ENCODE measurements at places on chromosomes 4 and X.

- DNase-seq: peak; percentile 79
These were observed at the start of the genes HMGN5 and SH3BGRL for GRCh38 chrX:81201671-81202455. Gene HMGN5 (minus strand): TSS chrX:81201913. CDS start chrX:81121549, 80,364 bp downstream. Gene SH3BGRL (plus strand): TSS chrX:81202102. CDS start chrX:81202201, 99 bp downstream.

GRCh38 chr4:184666670-184667069, 17.1 kb downstream of the PRIMPOL start:
- DNase-seq: no peak

- no peak for DNase-seq
These were observed 15.5 kb upstream of the HSD17B10 start for GRCh38 chrX:53449632-53450031.

- no peak for DNase-seq
These were observed 13.2 kb downstream of the IQSEC2 start for GRCh38 chrX:53268173-53268572.

- no peak for DNase-seq
These were observed 32.1 kb upstream of the RAB9B start for GRCh38 chrX:103864149-103864548.

- DNase-seq: no peak
These were observed 11.2 kb downstream of the ARX start for GRCh38 chrX:25004485-25005032.

GRCh38 chr4:109730619-109731545, 1.0 kb upstream of the PLA2G12A start:
- no peak for DNase-seq

- no peak for DNase-seq
These were observed 16.8 kb upstream of the TBC1D14 start for GRCh38 chr4:6892909-6893202.

- peak; percentile 13 for DNase-seq
These were observed 7.4 kb downstream of the HTT-AS start for GRCh38 chr4:3066836-3067400.

GRCh38 chr4:75099321-75099720, 166.4 kb downstream of the PARM1 start:
- DNase-seq: no peak

- DNase-seq: no peak
These were observed 197.2 kb upstream of the VCX3A start for GRCh38 chrX:6732101-6732500.

DNA sequence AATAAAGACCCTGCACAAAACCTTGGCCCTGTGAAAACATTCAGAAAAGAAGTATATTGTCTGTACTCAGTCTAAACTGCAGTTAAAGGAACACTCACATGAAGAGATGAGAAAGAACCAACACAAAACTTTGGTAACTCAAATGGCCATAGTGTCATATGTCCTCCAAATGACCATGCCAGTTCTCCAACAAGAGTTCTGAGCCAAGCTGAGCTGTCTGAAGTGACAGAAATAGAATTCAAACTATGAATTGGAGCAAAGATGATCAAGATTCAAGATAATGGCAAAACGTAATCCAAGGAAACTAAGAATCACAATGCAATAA, 739.3 kb upstream of the NDST4 start:
- no peak for DNase-seq

DNA sequence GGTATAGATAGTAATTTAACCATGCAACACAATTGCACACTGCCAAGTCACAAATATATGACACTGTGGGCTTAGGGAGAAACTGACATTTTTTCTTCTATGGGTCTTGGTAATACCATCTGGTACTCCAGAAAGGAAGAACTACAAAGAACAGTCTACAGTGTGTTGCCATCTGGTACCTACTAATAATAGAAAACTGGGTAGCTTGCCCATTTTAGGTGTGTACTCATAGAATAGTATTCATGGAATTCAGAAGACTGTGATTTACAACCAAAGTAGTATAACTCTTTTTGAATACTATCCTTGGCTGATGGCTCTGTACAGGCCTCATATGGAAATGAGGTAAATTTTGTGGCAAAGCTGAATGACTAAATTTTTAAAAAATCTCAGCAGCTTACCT, 132.6 kb upstream of the RPS6KA6 start:
- DNase-seq: no peak

DNA sequence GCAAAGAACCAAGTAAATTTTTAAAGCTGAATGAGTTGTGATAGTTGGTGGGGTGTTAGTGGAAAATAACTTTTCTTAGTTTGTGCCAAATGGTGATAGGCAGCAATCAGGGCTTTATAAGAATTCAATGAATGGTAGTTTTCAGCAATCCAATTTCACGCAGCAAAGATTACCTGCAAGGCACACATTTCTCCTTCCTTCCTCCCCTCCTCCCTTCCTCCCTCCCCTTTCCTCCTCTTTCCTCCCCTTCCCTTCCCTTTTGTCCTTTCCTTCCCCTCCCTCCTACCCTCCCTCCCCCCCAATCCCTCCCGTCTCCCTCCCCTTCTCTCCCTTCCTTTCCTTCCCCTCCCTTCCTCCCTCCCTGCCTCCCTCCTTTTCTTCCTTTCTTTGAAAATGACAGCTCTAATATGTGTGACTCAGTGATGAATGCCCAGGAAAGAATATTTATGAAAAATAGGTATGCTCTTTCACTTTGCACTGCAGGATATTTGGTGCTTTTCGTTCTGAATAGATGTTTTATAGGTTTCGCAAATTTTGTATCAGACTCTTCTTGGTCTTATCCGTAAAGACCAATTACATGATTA, 168.1 kb downstream of the BMPR1B start:
- DNase-seq: no peak

DNA sequence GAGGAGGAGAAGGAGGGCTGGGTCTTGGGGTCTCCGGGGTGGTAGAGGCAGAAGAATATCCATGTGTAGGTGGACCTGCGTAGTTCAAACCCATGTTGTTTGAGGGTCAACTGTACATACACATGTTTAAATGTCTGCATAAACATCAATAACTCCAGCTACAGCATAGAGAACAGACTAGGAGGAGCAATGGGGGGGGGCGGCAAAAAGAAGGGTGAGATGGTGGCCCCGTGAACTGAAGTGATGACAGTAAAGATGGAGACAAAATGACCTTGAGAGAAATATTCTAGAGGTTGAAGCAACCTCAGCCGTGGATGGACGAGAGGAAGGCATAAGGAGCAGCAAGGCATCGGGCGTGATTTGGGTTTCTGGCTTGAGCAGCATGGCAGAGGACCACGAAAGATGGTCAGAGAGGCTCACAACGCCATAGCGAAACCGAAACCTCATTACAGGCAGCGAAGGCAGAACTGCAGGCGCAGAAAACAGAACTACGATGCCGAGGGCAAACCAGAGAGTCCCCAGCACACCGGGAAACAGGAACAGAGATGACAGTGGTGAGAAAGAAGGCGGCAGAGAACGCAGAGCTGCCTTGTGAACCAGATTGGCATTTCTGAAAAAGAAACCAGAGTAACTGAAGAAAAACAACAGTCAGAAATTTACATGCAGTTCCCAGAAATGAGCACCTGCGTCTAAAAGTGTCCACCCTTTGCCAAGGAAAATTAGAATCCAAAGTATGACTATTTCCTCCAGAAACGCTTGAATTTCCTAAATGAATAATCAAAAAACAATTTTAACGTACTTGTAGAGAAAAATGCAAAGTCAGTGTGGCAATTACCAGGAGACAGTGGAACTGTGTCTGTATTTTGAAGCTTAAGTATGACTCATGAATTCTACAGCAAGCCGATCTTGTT, 50.3 kb upstream of the ENPP6 start:
- DNase-seq: peak; percentile 75

GRCh38 chrX:94551831-94552230, 877.8 kb downstream of the FAM133A start:
- DNase-seq: no peak

DNA sequence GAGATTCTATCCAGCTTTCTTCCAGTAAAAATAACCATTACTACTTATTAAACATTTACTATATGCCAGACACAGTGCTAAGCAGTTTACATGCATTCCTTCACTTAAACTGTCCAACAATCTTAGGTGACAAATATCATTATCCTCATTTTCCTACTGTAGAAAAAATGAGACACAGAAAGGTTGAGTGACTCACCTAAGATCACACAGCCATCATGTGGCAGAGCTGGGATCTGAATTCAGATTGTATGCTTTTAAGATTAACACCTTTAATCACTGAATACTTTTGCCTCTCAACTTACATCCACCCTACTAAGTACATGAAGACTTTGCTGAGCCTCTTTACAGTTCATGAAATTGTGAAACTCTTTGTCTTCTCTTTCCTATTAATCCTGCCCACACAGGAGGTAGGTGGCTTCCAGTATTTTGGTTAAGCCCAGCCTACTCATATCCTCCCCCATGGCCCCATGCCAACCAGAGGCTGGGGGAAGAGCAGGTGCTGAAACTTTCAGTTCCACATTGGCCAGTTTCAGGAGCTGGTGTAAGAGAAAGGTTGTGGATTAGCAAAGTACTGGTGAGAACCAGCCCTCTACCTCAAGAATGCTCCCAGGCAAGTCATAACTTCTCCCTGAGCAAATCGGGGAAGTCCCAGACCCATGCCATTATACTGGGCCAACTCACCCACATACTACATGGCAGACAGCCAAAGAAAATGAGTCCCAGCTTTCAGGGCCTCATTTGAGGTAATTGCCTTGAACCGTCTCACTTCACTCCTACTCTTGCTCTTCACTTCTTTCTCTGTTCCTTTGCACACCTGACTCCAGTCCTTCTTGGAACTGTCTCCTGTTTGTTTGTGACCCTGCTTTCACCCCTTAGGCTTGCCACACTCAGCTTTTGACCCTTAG, 211.1 kb downstream of the GUCY2F start:
- no peak for DNase-seq

- DNase-seq: no peak
These were observed 234.1 kb downstream of the AFAP1 start for GRCh38 chr4:7705593-7705992.

GRCh38 chrX:118212817-118213183, 96.2 kb upstream of the KLHL13 start:
- no peak for DNase-seq

- DNase-seq: no peak
These were observed 549 bp upstream of the GLRB start for GRCh38 chr4:157075401-157075800.

- DNase-seq: no peak
These were observed 46.8 kb upstream of the NDST3 start for GRCh38 chr4:117987464-117987863.

DNA sequence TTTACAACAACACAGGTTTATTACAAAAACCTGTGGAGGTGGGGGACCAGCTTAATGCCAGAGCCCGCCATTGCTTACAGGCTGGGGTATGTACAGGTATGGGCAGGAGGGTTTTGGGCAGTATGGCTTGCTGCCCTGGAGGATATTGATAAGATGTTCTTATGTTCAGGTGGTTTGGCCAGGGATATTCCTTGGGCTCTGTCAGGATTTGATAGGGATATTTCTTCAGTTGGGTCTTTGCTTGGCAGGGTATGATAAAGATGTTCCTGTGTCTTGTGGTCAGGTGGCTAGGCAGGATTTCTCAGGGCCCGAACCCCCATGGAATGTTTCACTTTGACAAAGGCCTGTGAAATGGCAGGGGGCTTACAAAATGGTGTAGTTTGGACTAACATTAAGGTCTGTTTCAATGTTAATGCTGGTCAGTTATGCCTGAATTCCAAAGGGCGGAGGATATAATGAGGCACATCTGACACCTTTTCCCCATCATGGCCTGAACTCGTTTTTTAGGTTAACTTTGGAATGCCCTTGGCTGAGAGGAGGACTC, 3.1 kb downstream of the MGST2 start:
- DNase-seq: no peak

- DNase-seq: peak; percentile 46
These were observed at the start of gene LAMP2 for GRCh38 chrX:120468825-120469525. Gene LAMP2 (minus strand): TSS chrX:120469296. CDS start chrX:120469169, 127 bp downstream.

DNA sequence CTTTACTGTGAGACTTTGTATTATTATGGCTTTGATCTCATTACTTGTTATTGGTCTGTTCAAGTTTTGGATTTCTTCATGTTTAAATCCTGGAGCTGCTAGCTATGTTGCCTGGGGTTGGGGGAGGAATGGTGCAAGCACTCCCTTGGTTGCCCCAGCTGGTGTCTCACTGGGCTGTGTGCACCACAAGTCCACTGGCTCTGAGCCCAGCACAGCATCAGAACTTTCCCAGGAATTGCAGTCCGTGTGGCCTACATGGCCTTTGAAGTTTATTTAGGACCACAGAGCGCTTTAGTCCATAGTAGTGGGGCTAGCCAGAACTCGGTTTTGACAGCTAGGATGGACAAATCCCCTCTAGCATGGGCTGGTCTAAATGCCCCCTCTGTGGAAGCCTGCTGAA, 278.8 kb upstream of the RPS6KA3 start:
- DNase-seq: no peak

DNA sequence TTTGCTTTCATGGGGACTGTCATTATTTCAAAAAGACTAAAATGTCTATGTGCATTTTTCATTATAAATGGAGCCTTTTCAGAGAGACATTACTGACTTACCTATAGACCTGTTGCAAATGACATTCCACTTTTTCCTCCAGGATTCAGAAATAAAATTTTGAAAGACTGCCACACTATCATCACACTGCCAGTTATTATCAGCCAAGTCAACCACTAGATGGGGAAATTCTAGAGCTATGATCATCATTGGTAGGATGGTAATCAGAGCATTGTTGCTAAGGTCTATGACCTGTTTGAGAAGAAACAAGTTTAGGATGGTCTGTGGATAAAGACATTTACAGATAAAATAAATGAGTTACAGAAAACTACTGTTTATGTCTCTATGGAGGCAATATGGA, 22.5 kb downstream of the LRRC66 start:
- DNase-seq: no peak

DNA sequence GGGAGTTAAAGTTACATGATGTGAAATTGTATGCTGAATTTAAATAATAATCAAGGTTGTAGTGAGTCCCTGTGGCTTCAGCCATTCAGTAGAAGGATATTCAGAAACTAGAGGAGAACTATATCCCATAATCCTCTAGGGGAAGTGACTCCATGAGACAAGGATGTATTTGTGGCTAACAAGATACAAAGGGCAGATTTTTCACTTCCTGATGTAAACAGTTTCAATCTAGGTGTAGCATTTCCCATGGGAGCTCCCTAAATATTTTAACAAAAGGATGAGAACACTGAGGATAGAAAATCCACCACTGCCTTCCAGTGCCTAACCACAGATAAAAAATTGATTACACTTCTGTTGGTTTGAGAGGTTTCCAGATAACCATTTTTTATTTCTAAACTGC, 435.4 kb upstream of the TENM3 start:
- no peak for DNase-seq

GRCh38 chr4:70743731-70744130, 22.0 kb downstream of the RUFY3 start:
- no peak for DNase-seq

DNA sequence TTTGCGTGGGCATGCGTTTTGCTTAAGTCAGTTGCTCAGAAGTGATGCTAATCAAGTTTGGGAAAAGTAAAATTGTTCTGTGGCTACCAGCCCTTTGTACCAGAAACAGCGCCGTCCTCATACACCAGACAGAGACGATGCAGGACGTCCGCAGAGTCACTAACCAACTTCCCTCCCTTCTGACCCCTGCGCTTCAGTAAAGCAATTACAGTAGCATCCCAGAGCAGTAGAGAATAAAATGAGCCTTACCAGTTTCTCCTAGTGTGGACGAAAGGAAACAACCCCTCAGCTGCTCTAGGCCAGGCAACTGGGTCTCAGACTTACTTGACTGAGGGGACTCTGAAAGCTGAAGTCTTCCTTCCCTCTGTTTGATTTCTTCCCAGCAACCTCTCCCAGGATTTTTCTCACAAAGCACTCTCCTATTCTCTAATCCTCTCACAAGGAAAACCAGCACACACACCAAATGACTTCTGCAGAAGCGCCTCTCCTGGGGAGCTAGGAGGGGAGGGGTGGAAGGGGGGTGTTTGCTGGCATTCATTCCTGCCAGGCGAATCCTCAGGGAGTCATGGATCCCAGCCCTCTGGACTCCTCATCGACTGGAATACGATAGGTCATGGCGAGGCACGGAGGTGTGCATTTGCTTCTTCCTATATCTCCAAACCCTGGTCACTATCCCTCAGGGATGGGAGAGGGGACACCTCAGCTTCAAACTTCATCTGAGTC, 56.0 kb upstream of the MID1 start:
- no peak for DNase-seq

Measured in fibroblast of skin of left quadriceps (primary cell).